ENCODE measurements at places on chromosomes 12 and 14.

- no peak for DNase-seq
These were observed 198.7 kb downstream of the SYT1 start for GRCh38 chr12:79063258-79063657.

GRCh38 chr14:26526137-26526536 is 71.7 kb downstream of the NOVA1 start:
- DNase-seq = no peak

DNA sequence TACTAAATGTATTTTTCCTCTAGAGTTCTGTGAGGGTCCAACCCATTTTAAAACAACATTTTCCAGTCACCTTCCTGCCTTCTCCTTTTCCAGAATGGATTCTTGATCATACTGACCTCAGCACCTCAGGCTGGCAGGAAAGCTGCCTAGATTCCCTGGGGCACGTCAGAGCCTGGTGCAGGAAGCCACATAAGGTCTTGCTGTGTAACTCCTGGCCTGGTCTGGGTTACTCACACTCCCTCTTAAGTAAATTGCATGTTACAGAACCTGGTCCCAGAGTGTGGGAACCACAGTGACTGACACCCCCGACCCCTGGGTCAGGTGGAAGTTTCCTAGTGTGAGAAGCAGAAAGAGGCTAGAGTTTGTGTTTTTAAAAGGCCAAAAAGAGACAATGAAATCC is 209.8 kb downstream of the SPTSSA start:
- no peak for DNase-seq

GRCh38 chr12:130644566-130644965 is 71.5 kb downstream of the RIMBP2 start:
- no peak for DNase-seq

DNA sequence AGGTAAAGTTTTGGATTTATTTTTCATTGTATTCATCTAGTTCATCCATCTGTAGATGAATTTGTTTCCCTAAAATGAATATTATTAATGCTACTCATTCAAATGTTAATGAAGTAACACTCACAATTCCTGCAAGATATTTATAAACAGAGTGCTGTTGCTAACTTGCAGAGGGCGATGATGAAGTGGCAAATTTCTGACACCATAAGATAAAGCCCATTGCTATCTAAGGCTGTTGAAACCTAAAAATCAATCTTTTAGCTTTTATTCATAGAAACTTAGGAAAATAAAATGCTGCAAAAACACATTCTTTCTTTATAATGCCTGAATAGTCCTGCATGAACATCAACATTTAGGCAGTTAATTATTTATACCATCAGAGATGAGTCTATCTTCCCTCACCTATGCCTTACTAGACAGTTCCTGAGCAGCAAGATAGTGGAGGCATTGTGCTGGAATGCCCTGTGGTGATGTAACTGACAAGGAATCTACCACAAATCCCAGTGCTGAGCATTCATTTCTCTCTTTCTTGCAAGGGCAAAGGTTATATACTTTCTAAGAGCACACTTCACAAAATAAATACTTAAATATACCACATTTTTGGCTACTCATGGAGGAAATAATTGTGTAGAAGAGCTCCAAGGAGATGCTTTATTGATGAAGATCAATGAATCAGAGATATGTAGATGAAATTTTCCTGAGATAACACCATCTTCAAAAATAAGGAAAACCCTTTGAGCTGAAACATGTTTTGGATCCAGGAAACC is 57.6 kb downstream of the LMNTD1 start:
- DNase-seq = no peak

DNA sequence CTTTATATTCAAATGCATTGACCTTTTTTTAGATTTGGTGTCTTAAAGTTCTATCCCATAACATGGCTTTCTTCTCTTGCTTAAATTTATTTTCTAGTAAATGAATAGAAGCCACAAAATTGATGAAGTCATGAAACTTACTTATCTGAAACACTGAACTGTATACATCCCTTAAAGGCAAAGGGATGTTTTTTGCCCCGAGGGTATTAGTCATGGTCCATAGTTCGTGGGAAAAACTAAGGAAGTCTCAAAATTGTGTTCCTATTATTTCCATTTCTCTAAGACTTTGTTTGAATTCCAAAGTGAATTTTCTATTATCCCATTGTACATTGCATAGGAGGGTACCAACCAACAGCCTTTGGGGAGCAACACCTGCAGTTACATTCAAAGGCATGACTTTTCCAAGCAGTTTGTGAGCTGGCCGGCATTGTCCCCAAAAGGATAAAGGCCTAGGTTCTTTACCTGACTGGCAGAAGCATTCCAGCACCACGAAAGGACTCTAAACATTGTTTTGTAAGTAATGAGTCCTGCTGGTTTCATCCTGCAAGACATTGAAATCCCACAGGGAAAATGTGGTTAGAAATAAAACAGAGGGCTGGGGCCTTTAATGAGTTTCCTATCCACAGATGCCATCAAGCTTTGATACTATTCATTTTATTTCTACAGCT is 473.5 kb downstream of the PRKD1 start:
- DNase-seq = no peak

- no peak for DNase-seq
These were observed 329.8 kb downstream of the CACNA1C start for GRCh38 chr12:2382370-2383155.

- DNase-seq = no peak
These were observed 218.3 kb upstream of the DAAM1 start for GRCh38 chr14:58969951-58970751.

DNA sequence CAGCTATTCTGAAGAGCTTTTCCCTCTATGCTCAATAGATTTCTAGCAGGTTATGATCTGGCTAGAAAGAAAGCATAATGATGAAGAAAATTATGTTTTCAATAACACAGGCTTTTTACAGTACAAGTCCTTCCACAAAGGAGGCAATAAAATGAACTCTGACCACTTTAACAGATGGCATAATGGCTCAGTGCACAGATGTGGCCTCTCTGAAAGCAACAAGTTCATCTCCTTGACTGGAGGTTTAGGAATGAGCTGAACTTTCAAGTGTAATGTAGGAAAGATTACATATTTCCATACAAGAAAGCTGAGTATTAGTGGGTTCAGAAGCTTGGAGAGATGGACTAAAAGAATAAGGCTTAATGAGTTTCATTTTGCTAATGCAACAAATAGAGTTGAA is 147.4 kb downstream of the EFCAB11 start:
- DNase-seq = no peak

DNA sequence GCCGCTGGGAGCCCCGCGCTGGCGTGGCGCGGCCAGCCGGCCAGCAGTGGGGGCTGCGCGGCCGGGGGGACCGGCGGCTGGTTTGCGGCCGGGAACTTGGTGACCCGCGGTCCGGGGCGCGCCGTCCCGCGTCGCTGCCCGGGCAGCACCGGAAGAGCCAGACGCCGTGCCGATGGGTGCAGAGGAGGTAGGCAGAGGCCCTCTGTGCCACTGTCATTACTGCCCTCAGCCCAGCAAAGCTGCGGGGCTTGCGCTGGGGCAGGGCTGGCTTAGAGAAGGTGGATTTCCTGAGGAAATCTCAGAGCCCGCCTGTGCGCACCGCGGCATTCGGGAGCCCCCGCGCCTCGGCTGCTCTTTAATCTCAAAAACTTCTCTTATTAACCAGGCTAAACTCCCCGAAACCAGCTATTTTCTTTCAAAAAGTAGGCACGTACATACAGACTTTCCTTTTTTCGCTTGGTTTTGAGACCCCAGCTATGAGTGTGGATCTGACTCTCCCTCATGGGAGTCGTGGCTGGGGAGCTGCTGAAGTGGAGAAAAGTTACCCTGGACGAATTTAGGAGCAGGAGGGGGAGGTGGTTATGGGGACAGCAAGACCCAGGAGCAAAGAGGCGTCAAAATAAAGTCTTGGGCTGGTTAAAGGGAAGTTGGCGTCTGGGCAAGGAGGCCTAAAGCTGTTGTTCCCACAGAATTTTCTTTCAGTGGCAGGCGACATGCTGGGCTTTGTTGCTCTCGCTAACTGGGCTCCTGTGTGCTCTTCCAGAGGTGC is 802 bp downstream of the SUSD6 start:
- peak; percentile 13 for DNase-seq

DNA sequence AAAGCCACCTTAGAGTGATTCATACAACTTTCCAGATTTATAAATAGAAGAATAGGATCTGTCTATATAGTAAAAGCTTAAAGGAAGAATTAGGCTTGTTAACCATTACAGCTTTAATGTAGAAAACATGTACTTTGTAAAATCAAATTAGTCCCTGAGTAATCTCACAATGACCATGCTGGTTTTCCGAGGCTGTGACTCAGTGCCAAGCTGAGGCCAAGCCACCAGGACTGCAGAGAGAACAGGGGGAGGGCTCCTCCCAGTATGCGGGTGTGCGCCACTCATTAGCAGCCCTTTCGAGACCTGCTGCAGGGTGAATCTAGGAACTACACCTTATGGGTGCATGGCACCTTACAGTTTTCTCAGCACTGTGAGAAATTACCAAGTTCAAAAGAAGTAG is 167.0 kb downstream of the EFCAB11 start:
- no peak for DNase-seq

GRCh38 chr12:119843100-119843499 is 34.0 kb downstream of the CIT start:
- DNase-seq = no peak

DNA sequence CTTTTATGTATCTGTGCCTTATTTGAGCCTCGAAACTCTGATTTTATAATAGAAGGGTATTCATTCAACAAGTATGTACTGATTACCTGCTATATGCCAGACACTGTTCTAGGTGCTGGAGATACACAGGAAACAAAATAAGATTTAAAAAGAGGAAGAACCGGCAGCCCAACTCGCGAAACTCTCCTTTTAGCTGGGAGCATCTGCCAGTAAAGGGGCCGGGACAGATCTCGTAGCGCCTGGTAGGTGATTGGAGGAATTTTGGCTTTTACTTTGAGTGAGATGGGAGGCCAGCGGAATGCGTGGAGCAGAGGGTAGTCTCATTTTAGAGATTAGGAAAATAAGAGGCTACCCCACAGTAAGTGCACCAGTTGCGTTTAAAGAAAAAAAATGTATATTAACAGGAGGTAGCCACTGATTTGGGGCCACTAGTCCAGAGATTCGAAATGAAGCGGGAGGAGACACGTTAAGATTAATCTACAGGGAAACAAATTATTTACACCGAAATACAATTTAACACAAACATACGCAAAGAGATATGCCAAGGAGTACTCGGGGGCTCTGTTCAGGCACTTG is 520 bp upstream of the MON2 start:
- DNase-seq = peak; percentile 30

DNA sequence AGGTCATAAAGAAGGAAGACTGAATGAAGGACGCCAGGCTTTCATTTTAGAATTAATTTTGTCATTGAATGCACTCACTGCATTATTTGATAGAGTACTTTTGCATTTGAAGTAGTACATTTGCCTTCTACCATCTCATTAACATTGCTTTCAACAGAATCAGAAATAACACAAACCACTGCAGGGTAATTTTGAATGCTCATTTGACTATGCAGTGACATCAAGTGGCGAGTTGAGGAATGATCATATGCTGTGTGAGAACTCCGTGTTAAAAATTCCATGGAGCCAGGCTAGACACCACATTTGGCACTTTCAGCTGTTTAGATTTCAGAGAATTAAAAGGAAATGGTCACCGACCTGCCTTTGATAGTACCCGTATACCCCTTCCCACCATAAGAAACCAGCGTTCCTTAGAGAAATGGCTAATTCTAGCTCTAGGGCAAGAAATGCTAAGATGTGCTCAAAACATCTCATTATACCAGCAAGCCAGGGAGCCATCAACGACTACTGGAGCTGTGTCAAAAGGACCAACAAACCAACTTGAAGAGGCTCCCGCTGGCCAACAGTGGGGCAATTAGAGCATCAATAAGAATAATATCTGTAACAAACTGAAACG is 16.5 kb downstream of the HEBP1 start:
- peak; percentile 82 for DNase-seq

DNA sequence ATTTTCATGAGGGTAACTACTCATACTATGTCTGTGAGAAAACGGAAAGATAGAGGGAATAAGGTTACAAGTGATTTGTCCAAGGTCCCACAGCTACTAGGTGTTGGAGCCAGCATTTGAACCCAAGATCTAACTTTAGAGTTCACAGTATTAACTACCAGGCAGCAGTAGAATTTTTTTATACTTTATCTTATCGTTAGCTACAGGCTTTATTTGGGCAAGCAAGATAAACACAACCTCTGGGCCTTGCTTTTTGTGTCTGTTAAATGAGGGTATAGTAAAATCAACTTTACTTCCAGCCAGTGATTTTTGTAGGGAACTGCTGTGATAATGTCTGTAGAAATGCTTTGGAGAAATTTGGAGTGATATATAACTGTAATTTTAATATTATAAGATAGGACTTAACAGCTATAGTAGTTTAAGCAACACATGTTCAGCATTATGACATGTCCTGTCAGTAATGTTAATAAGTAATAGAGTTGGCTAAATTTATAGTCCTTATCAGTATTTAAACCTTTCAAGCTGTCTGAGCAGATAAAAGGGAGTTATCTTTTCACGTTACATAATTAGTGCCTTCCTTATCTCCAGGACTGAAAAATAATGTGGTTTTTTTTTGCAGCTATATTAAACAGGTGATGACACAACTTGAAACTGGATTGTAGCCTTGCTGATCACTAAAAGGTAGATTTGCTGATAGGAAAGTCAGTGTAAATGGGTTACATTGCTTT is 12.8 kb downstream of the LEMD3 start:
- DNase-seq = no peak

GRCh38 chr12:109912855-109913321 is 12.8 kb downstream of the TCHP start:
- DNase-seq = no peak

- DNase-seq = peak; percentile 62
These were observed 79.9 kb downstream of the BCL11B start for GRCh38 chr14:99192028-99192621.

DNA sequence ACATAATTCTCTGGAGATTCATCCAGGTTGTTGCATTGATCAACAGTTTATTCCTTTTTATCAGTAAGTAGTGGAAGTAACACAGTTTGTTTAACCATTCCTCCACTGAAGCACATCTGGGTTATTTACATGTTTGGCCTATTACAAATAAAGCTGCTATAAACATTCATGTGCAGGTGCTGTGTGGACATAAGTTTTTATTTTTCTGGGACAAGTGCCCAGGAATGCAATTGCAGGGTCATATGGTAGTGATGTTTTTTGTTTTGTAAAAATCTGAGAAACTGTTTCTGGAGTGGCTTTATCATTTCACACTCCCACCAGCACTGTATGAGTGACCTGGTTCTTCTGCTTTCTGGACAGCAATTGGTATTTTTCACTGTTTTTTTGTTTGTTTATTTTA is 505.4 kb downstream of the CCER1 start:
- no peak for DNase-seq

GRCh38 chr12:56749359-56749758 is 2.8 kb downstream of the PRIM1 start:
- DNase-seq = no peak

Data from tibial nerve (tissue), 4 donors.